AG08396 (cell line): ENCODE measurements at places on chromosomes 3 and 15.

DNA sequence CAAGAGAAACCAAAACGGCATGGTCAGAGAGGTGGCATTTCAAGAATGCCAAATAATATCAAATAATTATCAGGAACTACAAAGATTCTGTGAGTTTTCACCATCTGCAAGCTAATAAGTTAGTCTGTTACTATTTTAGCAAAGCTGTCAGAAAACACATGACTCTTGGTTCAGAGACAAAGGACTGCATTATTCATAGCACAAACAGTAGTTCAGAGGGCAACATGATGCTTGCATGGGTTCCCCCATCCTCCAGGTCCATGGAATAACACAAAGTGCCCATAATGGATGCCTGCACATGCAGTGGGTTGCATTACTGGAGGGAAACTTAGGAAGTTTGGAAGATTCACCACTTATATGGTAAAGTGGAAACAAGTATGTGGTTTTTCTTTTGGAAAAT is 228.8 kb upstream of the ALCAM start:
- peak; percentile 3 for DNase-seq

GRCh38 chr15:67307889-67308597 is 53.5 kb downstream of the IQCH start:
- DNase-seq = no peak

DNA sequence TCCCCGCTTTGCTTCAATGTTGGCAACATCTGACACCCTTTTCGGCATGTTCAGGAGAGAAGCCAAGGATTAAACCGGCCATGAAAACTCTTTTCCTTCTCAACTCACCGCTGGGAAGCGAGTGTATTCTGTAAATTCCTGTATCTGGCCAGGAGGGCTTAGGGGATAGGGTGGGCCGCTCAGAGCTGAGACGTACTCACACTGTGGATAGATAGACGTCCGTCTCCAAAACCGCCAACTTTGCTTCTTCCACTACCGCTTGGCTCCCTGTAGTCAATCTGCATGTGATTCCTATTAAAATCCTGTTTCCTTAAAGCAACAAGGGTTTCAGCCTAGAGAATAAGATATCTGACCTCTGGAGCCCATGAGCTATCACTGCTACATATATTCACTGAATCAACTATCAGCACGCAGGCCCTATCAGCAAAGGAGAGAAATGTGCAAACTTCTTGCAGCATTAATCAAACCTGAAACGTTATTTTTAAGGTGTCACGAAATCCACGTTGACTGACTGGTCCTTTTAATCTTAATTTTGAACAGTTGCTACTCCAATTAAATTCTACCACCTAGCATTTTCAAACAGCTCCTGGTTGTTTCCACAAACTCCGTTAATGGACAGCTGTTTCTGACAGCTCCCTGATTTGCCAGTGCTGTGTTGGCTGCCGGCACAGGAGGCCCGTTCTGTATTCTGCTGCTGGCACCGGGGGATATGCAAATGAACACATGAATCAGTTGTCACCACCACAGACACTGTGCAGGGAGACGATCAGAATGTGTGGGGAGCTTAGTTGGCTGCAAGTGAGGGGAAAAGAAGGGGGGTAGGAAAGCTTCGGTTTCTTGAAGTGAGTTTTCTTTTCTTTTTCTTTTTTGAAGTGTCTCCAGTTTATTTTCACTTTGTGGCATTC is 438.9 kb upstream of the ARRDC4 start:
- no peak for DNase-seq

GRCh38 chr3:4376499-4376898 is 73.3 kb downstream of the SETMAR start:
- no peak for DNase-seq

DNA sequence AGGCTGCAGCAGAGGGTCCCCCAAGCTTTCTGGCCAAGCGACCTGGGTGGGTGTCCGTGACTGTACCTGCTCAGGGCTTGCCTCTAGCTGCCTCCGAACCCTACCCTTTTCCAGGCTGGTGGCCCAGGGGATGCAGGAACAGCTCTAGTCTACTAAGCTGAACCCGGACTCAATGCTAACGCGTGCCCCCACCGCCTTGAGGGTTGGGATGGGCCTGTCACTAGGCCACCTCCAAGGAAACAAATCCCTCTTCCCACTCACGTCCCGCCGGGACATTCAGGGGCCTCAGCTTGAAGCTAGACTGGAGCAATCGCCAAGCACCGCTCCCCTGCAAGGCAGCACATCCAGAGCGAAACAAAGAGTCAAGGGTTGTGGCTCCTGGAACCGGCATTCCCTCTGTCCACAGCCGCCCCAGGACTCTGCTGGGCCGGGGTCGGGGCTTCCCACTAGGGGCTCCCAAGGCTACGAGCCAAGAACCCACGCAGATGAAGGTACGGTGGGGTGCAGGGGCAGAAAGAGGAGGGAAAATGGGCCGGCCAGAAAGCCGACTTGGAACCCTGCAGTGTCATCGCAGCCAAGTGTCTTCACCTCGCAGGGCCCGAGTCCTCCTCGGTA is 2.9 kb downstream of the FBXL22 start:
- peak; percentile 41 for DNase-seq

GRCh38 chr3:55402886-55403609 is 84.1 kb downstream of the WNT5A start:
- DNase-seq = no peak

DNA sequence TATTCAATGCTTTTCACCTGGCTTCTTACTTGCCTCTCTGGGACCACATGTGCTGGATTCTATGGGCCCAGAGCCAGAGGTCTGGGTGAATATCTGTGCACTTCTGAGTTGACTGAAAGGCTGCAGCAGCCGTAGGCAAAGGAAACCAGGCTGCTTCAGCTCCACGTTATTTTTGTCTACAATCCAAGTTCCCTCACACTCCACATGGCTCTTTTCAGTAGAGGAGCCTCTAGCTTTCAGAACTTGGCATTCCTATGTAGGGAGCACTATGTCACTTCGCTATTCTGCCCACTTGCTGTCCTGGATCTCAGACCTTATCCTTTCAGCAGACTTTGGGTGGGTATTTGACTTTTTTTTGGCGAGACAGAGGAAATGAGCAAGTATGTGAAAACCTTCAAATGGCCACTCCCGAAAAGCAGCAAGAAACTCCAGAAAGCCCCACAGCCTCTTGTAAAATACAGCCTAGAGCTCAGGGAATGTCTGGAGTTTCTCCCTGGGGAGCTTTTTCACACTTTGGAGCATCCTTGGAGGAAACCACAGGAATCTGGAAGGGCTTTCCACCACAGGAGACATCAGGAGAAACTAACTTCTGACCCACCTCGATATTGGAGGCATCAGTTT is 80.9 kb downstream of the DUT start:
- DNase-seq = no peak

- DNase-seq = no peak
Observed at GRCh38 chr15:41817327-41817726, 10.6 kb upstream of the JMJD7 start.

DNA sequence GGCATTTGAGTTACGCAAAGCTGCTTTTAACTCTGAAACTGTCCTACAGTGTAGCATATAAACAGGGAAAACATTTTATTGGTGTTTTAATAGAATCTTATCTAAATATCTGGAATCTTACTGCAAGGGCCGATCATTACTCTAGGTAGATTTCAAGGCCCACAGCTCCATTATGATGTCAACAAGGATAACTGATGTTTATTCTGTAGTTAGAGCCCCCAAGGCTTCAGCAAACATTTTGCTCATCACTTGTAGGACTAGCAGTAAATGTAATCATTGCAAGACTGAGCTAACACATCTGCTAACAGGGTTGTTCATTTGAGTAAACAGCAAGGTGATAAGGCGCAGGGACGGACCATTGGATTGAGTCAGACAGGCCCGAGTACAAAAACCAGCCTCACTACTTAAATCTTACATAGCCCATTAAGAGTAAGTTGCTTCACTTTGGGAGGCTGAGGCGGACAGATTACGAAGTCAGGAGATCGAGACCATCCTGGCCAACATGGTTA is 332.5 kb upstream of the TPRG1 start:
- DNase-seq = no peak

DNA sequence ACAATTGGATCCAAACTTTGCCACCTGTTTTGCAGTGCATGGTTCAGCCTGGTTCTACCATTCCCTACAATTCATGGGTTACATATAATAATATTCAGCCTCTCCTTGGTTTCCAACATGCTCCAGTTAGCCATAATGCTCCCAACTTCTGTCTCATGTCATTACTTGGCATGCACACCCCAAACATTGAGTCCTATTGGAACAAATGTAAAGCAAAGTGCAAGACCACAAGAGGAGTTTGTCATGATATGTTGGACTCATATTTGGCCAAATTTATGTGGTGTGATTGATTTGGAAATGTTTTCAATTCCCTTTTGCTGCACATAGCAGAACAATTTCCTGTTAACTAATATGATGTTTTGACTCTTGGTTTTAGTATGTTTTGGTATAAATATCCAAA is 50.2 kb downstream of the KCNAB1 start:
- no peak for DNase-seq

- no peak for DNase-seq
Observed at GRCh38 chr3:15606434-15606891, 4.9 kb downstream of the BTD start.

DNA sequence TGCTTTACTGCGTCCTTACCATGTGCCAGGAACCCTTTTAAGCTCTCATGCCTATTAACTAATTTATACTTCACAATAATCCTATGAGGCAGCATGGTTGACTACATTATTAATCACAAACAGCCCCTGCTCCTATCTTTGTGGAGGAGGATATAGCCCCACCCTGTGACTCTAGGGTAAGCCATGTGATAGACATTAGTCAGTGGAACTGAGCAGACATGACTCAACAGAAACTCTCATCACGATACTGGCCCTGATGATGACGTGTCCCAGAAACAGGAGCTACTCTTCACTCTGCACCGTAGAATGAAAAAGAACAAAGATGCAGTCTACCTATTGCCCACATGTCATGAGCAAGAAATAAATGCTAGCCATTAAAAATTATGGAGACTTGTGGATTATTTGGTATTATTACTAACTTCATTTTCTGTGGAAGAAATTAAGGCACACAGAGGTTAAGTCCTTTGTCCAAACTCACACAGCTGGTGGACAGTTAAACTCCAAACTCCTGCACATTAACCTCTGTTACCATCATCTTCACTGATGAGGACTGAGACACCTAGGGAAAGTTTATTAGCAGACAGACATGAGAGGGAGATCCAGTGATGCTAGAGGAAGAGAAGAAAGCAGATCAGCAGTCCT is 51.2 kb downstream of the CFAP20DC start:
- DNase-seq = peak; percentile 83

- no peak for DNase-seq
Observed at GRCh38 chr3:177641206-177641605, 443.9 kb upstream of the TBL1XR1 start.

DNA sequence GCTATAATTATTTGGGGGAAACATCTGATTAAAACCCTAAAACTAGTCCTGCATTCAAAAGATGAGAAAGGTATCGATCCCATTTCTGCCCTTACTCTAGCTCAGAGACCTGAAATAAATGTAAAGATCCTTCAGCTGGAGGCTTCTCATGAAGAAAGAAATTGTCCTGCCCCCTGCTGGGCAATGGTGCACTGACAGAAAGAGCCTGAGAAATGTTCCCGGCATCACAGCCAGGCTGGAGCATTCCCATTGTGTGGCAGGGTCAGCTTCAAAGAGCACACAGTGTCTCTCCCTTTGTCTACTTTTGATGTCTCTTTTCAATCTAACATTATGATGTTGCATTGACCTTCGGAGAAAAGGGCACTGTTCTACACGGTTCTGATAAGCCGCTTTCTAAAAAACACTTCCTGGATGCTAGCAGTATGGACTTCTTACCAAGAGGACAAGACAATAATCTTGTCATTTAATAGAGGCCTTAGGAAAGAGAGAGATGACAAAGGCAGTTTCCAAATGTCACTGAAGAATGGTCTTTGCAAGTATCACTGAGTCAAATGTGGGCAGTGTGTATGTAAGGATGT is 287.5 kb downstream of the MAGI1 start:
- peak; percentile 52 for DNase-seq

- no peak for DNase-seq
Observed at GRCh38 chr3:9345041-9345440, 17.8 kb upstream of the THUMPD3 start.

DNA sequence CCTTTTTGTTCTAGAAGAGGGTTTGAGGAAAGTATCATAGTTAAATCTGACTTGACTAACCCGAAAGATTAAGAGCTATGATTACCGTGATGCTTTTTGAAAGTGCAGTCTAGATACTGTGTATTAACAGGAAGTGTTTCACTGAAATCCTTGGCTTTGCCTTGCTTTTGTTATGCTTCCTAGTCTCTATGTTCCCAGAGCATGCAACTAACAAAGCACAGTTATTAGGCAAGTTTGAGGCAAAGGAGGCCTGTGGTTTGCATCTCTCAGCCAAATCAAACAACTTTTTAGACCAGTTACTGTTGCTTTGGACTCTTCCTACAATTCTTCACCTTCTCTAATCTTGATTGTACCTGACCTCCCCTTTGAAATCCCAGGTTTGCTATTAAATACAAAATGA is 3.9 kb downstream of the LXN start:
- no peak for DNase-seq

GRCh38 chr15:76930831-76931396 is 635 bp upstream of the RCN2 start:
- DNase-seq = no peak
